ENCODE measurements at places on chromosomes 7 and 10.

DNA sequence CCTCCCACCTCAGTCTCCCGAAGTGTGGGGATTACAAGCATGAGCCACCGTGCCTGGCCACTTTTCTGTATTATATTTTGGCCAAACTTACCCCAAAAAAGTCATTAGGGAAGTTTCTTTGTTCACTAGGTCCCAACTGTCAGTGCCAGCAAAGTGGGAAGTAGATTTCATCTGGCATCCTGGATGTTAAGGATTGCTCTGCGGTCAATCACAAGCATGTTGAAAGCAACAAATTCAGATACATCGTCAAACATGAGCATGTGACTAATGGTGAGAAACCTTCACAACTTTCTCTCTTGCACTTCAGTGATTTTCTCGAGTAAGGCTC is 14.3 kb upstream of the LRRC17 start:
- no peak for DNase-seq

GRCh38 chr7:105202616-105203015 is 186.1 kb downstream of the SRPK2 start:
- DNase-seq = no peak

DNA sequence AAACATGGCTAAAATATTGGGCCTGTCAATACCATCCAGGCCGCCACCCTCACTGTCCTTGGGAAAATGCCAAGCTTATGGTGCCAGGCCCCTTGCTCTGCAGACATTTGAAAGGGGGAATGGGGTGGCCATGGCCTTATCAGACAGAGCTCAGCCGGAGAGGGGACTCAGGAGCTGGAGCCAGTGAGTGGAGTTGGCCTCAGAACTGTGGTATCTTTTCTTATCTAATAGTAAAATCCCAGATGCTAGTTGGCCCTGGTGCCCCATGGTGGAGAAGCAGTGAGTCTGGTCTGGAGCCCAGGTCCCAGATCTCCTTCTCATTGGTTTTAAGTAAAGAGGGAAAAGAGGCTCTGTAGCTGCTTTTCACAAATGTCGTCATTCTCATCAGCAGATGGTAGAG is 49.6 kb upstream of the SORCS3 start:
- no peak for DNase-seq

DNA sequence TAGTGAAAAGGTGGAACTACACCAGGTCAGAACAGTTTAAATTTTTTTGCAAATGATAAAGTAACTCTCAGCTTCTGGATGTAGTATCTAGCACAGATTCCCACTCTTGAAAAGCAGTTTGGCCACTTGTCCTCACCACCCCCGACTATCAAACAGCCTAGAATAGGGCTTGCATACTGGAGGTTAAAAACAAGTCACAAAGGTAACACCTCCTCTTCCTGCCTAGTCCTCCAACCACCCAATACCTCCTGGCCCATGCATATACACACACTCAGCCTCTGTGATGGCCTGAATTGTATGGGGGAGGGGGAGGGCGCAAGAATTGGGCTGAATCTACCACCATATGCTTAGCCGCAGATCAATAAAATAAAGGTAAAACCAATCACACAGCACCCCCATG is 5.7 kb downstream of the SKAP2 start:
- DNase-seq = no peak

- no peak for DNase-seq
Measured at GRCh38 chr10:85565381-85565780, 801.2 kb downstream of the GRID1 start.

DNA sequence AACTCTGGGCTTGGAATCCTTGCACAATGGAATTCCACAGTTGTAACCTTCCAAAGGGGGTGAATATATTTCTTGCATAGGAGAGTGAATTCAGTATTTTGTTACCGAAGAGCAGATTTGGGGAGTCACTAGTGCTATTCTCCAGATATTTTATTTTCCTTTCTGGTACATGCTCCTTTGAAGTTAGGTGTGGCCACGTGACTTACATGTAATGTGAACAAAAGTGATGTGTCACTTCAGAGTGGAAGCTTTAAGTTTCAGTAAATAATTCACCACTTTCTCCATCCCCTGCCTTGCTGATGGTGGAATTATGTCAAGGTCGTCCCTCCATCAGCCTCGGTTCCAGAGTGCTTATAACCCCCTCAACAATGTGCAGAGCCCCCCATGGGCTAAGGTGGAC is 25.3 kb downstream of the ASNS start:
- no peak for DNase-seq

GRCh38 chr10:32346134-32346550 is 816 bp downstream of the EPC1 start:
- DNase-seq = peak; percentile 96

GRCh38 chr10:124652200-124652599 is 92.0 kb downstream of the FAM53B start:
- DNase-seq = no peak

GRCh38 chr10:76082232-76082631 is 650.8 kb downstream of the LRMDA start:
- no peak for DNase-seq

DNA sequence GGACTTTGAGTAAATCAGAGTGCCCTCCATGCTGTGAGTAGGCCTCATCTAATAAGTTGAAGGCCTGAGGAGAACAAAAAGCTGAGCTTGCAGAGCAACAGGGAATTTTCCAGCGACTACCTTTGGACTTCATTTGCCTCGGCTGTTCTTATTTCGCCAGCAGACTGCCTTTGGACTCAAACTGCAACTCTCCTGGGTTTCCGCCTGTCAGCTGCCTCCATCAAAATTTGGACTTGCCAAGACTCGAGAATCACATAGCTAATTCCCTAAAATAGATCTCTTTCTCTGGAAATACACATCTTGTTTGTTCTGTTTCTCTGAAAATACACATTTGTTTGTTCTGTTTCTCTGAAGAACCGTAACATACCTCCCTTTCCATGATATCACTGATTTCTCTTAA is 93.8 kb downstream of the ITGB8 start:
- no peak for DNase-seq

- no peak for DNase-seq
Measured at GRCh38 chr10:6624392-6624791, 44.3 kb upstream of the PRKCQ start.

GRCh38 chr7:36653008-36653662 is 71.2 kb downstream of the AOAH start:
- no peak for DNase-seq

GRCh38 chr7:151861881-151862280 is 15.0 kb downstream of the PRKAG2 start:
- no peak for DNase-seq
